Neural crest cell (in vitro differentiated cells): ENCODE measurements at places on chromosomes 5 and 9.

- no peak for DNase-seq
These were observed 51.0 kb upstream of the MPDZ start for GRCh38 chr9:13330396-13331004.

DNA sequence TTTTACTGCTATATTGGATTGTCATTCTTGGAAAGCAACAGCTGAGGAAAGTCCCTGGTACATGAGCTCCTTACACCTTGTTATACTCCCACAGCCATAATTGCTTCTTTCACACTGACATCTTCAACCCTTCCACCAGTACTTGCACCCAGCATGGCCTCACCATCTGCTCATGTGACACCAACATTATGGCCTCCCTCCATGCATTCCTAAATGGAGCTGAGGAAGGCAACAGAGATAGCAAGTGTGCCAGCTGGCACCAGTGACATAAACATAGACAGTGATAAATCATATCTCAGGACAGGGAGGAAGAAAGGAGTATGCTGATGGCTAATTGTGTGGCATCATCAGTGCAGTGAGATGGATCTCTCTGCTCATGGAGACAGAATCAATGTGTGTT lies 119.5 kb downstream of the BAAT start:
- DNase-seq, result no peak

DNA sequence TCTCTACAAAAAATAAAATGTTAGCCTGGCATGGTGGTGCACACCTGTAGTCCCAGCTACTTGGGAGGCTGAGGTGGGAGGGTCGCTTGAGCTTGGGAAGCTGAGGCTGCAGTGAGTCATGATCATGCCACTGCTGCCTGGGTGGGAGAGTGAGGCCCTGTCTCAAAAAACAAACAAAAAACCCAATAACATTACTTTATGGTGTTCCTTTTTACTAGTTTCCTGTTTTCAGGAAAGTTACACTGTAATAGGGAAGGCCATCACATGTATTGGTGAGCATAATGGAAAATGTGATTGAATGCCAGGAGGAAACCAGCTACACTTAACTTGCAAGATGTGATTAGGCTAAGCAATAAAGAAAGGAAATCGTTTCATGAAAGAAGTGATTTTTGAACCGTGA lies 42.7 kb downstream of the SV2C start:
- no peak for DNase-seq

DNA sequence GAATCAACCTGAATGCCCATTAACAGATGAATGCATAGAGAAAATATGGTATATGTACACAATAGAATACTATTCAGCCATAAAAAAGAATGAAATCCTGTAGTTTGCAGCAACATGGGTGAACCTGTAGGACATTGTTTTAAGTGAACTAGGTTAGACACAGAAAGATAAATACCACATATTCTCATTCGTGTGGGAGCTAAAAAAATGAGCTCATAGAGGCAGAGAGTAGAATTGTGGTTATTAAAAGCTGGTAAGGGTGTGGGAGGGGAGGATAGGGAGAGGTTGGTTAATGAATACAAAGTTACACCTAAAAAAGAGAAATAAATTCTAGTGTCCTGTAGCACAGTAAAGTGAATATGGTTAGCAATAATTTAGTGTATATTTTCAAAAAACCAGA lies 23.5 kb downstream of the PTTG1 start:
- DNase-seq, result no peak

- no peak for DNase-seq
These were observed 76.5 kb upstream of the OLFM1 start for GRCh38 chr9:135010921-135011320.

DNA sequence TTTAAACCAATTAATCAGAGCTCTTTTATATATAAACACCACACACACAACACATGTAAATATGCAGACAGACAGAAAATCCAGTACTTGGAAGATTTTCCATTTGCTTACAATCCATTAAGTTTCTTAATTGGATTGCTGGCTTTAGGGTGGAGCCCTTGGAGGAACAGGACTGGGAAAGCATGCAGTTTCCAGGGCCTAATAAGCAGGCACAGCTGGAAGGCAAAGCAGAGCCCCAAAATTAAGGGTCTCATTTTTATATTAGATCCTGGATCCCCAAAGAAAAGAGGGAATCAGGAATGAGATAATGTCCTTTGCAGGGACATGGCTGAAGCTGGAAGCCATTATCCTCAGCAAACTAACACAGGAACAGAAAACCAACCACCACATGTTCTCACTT lies 13.1 kb upstream of the SMC2 start:
- DNase-seq, result no peak

DNA sequence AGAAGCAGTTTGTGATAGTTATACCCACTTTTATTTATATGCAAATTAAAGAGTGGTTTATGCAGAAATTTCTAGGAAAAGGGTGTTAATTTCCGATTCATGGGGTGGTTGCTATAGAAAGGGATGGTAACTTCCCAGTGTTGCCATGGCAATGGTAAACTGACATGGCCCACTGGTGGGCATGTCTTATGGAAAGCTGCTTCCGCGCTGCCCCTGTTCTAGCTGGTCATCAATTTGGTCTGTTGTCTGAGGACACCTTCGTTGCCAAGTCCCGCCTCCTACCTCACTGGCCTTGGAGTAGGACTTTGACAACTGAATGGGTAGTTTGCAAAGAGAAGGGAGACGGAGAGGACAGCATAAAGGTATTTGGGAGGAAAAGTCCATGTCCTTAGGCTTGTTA lies 74.0 kb upstream of the SMIM23 start:
- DNase-seq, result no peak

GRCh38 chr5:83503662-83504061 lies 32.1 kb downstream of the VCAN start:
- no peak for DNase-seq

DNA sequence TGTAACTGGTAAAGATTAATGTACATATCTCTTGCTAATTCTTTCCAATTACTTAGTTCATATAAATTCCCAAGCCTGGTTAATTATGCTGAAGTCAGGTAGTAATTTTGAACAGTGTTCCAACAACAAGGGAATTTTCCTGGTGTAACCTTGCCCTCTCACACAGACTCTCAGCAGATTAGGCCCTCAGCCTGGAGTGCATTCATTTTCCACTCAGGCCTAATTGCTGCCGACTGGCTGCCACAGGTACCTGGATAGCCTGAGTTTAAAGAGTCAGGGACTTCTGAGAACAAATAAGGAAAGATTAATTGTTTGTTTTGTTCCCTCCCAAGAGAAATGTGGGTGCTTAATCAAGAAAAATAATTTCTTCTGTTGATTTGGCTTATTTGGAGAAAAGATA lies 71.4 kb downstream of the PPIC start:
- no peak for DNase-seq

GRCh38 chr5:14266686-14267085 lies 123.5 kb downstream of the TRIO start:
- no peak for DNase-seq

DNA sequence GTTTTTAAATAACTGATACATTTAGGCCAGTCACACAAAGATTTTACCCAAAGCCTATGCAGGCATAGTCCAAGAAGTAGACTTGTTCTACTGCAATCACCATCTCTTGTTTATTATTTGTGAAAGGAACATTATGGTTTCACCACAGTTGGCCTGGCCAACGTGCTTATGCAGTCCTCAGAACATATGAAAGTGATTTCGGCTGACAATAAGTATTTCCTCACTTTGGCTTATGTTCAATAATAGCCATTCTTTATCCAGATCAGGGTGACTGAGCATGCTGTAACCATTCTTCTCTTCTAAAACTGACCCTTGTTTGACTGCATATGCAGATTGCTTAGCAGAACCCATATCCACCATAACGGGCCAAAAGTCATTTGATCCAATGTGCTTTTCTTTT lies 76.6 kb upstream of the CCDC152 start:
- DNase-seq, result no peak

- no peak for DNase-seq
These were observed 52.2 kb downstream of the ABHD17B start for GRCh38 chr9:71858812-71859211.

DNA sequence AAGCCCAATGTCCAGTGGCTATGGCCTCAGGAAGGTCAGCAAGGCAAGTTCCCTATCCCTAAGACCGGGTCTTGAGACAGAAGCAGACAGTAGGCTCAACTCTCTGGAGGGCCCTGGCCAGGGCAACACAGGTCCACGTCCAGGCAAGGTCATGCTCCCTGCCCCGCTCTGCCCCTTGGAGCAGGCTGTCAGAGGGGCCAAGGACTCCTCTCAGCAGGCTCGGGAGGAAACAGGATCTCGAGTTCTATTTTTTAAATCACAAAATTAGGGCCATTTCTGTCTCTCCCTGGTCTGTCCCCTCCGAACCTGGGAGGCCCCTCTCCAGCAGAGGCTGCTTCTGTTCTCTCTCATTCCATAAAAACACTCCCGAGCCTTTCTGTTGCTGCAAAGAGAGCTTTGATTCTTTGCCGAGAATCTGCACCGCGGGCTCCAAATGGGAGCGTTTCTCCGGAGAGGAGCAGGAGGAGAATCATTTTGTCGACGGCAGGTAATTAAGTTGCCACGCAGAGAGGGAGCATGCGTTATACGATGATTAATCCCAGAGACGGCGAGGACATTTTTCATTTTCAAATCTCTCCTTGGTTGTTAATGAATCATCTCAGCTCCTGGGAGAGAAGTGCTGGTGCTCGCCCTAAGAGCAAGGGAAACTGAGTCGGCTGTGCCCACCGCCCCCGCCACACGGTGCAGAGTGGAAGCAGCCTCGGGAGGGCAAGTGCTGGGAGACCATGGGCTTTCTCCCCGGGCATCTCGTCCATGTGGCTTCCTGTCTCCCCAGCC lies 24.5 kb upstream of the FCN1 start:
- no peak for DNase-seq

- DNase-seq, result no peak
These were observed 3.4 kb upstream of the CEP72 start for GRCh38 chr5:608429-609370.

- DNase-seq, result no peak
These were observed 40.2 kb downstream of the NAIF1 start for GRCh38 chr9:128026773-128027541.

DNA sequence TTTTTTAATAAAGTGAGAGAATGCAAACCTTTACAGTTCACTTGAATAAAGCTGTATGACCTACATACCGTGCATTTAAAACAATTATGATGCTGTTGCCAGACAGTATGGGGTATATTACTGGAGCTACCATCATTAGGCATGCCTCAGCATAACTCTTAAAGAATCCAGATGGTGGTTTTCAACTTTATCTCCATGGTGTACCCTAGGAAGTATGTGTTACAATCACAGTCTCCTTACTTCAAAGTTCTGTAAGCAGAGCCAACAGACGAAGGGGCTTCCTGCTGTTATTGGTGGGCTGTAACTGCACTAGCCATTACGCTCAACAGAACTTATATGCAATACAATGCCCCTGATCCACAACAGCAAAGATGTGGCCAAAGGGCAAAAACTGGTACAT lies 803.3 kb downstream of the DTWD2 start:
- DNase-seq, result no peak

DNA sequence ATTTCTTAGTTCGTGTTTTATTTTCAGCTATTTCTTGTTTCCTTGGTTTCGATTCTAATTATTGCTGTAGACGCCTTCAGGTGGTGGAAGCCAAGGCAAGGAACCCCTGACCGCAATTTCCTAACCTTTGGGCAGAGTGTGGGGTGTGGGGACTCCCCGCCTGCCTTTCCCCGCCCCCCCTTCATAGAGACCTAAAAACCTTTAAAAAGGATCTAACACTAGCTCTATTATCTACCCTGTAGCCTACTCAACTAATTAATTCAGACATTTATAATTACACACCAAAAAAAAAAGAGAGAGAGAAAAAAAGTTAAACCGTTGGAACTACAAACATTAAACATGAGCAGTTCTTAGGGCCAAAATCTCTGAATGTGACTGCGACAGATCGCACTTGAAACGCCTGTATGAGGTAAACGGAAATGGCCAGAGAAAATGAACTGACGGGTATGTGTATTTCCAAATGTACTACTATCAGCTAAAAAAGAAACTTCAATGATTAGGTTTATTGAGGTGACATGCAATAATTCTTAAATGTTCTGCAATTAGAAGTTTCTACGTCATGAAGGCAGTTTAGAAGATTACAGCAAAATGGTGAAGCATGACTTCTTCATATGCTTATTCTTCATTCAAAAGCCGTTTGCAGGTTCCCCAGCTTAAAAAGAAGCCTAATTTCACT lies 19.0 kb upstream of the FER start:
- no peak for DNase-seq

DNA sequence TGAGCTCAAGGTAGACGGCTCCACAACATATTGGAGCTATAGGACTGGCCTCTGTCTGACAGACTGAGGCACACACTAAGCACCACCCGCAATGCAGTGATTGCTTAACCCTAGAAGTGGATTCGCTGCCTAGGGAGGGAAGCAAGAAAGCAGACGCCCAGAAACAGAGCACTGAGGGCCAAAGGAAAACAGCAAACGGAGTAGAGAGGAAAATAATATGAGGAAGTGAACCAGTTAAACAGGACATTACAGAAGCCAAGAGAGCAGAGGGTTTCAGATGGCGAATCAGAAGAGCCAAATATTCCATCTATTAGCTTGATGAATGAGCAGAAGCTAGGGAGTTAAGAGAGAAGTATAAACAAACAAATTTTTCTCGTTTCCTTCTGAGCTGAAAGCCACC lies 139.2 kb upstream of the LHFPL2 start:
- no peak for DNase-seq

DNA sequence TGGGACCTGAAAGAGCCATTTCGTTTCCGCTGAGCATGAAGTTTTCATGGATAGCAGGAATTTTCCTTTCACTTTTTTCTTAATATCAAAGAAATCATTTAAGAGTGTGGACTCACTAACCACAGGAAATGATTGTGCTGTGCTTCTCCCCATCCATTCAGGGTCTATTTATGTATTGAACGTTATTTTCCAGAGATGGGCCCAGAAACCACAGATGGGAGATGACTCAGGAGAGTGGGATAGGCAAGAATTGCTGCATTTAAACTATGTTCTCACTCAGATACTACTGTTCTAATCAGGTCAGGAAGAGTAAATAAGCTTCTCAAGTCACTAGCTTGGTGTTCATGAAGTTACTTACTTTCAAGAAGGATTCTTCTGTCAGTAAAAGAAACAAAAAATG lies 763.8 kb downstream of the DTWD2 start:
- no peak for DNase-seq

GRCh38 chr5:33736510-33736909 lies 155.3 kb downstream of the ADAMTS12 start:
- DNase-seq, result no peak

- no peak for DNase-seq
These were observed 75.8 kb upstream of the PCAT7 start for GRCh38 chr9:94478755-94479730.

GRCh38 chr5:11251247-11251646 lies 490.2 kb upstream of the DAP start:
- no peak for DNase-seq

GRCh38 chr9:21357479-21358460 lies 7.1 kb upstream of the IFNA6 start:
- no peak for DNase-seq

GRCh38 chr9:125464591-125465385 lies 203.2 kb downstream of the GAPVD1 start:
- DNase-seq, result no peak

- DNase-seq, result no peak
These were observed 3.1 kb downstream of the SPACA9 start for GRCh38 chr9:132881826-132882225.
